Activated CD4-positive, CD25-positive, alpha-beta regulatory T cell (primary cell): ENCODE measurements at places on chromosomes 13 and 19.

DNA sequence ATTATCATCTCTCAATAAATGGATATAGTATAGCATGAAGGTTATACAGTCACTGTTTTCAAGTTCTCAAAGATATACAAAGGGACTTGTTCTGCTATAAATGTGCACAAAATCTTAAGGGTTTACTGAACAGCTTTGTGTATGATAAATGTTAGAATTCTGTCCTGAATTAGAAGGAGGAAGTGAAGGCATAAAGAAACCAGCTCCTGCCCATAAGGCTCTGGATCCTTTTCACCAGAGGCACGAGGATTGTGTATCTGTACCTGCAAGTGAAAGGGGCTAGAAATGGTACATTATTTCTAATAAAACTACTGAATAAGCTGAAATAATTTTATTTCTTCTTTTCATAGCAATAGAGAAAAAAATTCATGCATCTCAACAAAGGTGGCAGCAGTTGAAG lies 32.4 kb downstream of the PHF11 start:
- DNase-seq, result no peak

GRCh38 chr13:86757236-86757978 lies 913.8 kb upstream of the SLITRK5 start:
- DNase-seq, result no peak

GRCh38 chr13:100790405-100790804 lies 115.8 kb upstream of the TMTC4 start:
- no peak for DNase-seq

DNA sequence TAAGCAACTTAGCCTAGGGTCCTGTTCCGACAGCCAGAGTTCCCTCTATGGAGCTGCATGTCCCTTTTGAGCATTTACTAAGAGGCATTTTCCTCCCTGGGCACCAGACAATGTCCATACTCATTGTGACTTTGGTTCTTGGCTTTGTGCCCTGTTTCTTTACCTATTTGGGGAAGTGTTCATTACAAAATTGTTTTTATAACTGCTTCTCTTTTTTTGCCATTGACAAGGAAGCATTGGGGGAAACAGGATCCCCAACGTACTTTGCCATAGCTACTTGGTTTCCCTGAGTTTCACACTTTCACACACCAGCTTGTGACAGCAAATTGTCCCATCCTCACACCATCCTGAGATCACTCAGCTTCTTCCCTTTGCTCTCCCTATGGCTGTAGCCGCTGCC lies 81.1 kb upstream of the SIAH3 start:
- no peak for DNase-seq

DNA sequence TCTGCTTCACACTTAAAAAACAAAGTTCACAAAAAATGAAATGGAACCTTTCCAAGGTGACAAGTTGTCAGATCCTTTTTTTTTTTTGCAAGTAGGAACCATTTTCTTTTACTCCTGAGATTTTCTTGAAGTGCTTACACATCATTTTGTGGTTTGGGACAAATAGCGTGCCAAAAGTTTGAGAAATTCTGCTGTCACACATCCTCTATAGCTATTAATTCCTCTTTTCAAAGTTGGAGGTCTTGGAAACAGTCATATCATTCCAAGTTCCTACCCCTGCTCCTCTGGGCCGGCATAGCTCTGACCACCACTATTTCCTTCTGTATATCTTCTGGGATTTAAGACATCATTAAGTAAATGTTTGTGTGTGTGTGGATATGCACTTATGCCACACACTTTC lies 421.6 kb upstream of the SLC10A2 start:
- no peak for DNase-seq

- DNase-seq, result no peak
These were observed 6.9 kb upstream of the GMIP start for GRCh38 chr19:19650331-19650730.

GRCh38 chr19:48340995-48341394 lies 15.6 kb downstream of the EMP3 start:
- DNase-seq, result no peak

- DNase-seq, result no peak
These were observed 9.3 kb downstream of the ACP4 start for GRCh38 chr19:50799547-50799851.

DNA sequence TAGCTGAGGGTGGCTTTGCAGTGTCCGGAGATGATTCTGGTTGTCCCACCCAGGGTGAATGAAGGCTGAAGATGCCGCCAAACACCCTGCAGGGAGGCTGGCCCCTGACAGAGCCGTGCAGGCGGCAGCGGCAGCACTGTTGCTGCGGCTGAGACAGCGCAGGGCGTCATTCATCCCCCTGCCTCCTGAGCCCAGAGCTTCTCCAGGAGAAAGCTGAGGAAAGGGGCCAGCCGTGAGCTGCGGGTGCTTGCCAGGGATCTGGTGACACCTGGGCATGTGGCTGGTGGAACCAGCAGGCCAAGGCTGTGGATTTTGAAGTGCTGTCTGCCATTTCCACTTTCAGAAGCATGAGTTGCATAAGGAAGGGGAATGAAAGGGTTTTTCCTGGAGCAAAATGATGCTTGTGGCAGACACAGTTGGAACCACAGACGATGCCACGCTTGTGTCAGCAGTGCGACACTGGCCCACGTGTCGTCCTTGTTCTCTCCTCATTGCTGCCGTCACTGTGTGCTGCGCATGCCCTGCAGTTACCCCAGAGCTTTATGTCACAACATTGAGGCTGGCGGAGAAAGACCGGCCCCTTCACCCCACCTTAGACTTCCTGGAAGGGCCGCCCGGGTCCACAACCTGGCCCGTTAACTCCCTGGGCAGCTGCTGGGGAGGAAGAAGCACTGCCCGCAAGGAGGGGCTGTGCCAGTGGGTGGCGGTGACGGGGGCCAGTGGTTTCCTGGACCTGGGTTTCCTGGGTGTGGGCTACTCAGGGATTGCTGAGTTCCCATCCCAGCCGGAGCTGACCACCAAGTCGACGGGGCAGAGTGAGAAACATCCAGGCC lies 22.7 kb downstream of the TFDP1 start:
- DNase-seq, result no peak

DNA sequence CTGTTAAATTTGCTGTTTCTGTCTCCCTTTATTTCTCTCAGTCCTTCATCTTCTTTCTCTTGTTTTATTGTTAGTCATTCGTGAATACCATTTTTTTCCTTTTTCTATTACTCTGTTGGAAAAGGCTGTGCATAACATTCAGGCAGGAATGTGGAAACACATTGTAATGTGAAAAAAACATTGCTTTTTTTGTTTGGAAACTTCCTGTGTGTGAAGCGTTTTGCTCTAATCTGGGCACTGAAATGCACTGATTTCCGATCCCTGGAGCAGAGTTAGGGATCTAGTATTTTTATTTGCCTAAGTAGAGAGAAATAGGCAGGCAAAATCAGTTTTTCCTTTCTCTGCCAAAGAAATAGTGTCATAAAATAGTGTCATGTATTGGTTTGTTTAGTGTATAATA lies 155.5 kb downstream of the PCCA start:
- DNase-seq, result no peak

GRCh38 chr19:40907968-40908735 lies 26.1 kb upstream of the CYP2A7 start:
- peak; percentile 42 for DNase-seq

GRCh38 chr13:106492588-106493475 lies 42.6 kb downstream of the EFNB2 start:
- no peak for DNase-seq

DNA sequence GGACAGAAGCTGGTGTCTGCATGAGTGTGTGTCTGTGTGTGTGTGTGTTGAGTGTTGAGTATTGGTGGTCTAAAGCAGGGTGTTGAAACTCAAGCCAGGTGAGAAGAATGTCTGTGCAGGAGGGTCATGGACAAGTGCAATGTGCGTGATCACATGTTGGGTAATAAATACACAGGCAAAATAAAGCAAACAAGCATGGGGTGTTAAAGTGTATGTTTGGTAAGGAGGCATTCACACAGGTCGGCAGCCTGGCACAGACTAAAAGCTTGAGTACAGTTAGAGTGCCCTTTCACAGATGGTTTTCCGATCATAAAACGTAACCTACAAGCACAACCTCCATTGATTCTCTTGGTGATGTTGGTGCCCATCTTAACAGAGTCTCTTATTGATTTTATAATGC lies 476.9 kb upstream of the KLHL1 start:
- no peak for DNase-seq

DNA sequence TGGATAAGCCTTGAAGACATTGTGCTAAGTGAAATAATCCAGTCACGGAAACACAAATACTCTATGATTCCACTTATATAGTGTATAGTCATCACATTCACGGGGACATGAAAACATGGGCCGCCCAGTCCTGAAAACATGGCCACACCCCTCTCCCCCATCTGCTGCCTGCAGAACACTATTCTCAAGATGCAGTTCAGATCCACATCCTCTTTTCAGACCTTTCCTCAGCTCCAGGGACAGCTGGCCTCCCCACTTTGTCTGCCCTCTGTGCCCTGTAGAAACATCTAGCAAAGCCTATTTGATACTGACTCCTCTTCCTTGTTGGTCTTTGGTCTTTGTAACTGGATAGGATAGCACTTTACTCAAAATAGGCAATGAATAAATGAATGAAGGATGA lies 8.3 kb downstream of the RFX2 start:
- DNase-seq, result no peak

DNA sequence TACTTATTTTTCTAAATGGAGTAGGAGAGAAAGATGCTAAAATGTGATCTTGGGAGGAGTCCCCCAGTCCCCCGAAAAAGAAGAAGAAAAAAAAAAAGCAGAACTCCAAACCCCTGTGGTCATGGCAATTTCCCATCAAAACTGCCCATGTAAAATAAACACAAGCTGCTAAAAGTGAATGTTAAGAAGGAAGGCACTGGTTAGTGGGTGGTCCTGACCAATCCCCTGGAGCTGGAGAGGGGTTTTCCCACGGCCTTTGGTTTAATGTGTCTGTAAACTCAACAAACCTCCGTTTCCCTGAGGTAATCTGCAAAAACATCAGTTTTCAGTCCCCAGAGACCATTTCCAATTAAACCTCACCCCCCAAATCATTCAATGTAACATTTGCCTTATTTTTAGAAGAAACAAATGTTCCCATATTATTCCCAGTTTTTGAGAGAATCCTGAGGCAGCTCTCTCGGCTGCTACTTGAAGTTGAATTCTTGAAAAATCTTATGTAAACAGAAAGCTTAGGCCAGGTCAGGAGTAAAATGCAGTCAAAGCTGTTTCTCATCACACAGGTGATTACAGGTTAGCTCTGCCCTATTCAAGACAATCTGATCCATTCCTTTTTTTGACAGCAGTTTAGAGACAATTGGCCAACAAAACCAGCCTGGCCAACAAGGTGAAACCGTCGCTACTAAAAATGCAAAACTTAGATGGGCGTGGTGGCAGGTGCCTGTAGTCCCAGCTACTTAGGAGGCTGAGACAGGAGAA lies 17.0 kb downstream of the RAB3D start:
- no peak for DNase-seq

DNA sequence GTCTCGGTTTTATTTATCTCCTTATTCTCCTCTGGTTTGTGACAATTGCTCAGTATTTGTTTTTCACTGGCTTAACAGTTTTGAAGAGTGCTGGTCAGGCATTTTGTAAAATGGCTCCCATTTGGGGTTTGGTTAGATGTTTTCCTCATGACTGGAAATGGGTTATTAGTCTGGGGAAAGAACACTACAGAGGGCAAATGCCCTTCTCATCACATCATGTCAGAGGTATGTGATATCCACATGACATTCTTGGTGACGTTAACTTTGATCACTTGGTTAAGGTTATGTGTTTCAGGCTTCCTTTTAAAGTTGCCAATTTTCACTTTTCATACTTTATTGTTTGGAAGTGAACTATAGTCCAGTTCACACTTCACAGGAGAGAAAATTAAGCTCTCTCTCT lies 74.8 kb upstream of the KLHL1 start:
- DNase-seq, result no peak

GRCh38 chr13:45328661-45329111 lies 12.3 kb downstream of the TPT1 start:
- DNase-seq, result no peak

GRCh38 chr19:47704656-47705055 lies 8.6 kb upstream of the EHD2 start:
- no peak for DNase-seq

- DNase-seq, result no peak
These were observed 3.0 kb downstream of the LENG8 start for GRCh38 chr19:54451997-54452396.

DNA sequence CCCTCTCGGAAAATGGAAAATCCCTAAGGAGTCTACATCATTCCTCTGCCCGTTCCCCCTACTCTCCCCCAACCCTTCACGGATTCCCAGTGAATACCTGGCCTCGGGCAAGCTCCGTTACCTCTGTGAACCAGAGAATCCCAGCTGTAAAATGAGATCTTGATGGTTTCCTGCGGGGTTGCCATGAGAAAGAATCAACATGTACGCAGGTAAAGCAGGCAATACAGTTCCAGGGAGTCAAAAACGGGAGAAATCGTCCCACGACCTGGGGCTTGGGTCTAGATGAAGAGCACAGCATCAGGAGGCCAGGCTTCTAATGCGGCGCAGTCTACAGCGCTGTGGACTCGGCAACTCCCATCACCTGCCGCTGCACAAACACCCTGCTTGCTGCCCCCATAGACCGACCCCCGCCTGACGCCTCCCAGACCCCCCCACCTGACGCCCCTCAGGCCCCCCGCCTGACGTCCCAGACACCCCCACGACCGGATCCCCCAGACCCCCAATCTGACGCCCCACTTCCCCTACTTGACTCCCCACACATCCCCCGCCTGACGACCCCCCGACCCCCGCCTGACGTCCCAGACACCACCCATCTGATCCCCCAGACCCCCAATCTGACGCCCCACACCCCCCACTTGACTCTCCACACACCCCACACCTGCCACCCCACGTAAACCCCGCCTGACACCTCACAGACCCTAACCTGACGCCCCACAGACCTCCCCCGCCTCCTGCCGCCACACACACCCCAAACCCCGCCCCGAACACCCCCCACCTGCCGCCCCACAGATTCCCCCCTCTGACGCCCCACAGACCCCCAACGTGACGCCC lies 680 bp downstream of the LIG4 start:
- DNase-seq, result no peak
